ENCODE measurements at places on chromosomes 1 and 21. TPM values are rescaled to one million over a fixed set of nuclear protein-coding genes. Genes with fewer than 3 reads are reported as not detected.

Gene CD52
- total RNA-seq: 4.6 TPM

Gene PLA2G2C
- total RNA-seq: not detected

Gene GNAT2
- not detected for total RNA-seq

Gene FMO1
- 1.3 TPM for total RNA-seq

Gene CASZ1
- 82.0 TPM for total RNA-seq

Gene PYGO2
- total RNA-seq: 16.9 TPM

Gene INSRR
- total RNA-seq: 0.24 TPM

Gene PDZK1IP1
- total RNA-seq: not detected

Gene CHD1L
- total RNA-seq: 13.0 TPM

DNA sequence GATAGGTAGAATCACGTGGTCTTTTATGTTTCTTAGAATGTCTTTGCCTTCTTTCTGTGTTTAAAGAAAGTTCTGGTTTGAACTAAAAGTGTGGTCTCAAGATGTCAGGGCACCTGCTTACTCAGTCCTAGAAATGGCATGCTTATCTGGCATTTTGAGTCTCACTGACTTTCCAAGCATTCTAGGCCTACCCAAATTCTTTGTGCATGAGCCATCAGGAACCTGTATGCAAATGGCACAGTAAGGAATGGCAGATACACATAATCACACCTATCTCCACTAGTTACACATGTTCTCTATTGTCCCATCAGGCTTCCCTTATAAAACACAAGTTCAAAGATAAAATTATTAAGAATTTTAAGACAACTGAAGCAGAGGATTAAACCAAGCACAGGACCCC is 29.5 kb upstream of the CLCA4 start:
- no peak for DNase-seq

DNA sequence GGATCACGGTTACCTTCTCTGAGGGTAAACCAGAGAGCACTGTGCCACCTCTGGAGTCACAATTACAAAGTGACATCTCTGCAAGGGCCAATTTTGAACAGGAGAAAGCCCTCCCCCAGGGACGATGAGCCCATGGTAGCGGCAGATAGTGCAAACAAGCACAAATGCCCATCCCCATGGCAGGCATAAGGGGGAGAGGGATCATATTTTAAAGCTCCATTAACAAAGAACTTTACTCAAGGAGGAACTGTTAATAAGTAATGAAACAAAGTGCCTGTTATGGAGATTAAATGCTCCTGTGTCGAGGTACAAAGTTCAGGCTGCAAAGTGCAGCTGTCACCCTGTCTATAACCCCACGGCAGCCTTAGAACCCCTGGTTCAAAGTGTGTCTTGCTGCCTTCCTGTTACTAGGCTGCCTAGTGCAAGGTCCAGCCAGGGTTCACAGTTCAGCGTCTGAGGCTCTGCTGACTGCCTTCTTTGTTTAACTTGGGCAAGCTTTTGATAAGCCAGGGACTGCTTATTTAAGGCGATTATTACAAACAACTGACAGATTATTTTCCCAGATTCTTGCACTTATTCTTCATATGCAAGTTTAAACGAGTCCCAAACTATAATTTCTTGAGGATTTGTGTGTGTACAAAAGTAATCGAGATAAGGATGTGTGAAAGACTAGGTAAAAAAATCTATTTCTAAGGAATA is 75.7 kb upstream of the NRIP1 start:
- DNase-seq: no peak

GRCh38 chr1:161736335-161736969 is 13.1 kb upstream of the DUSP12 start:
- DNase-seq: no peak

DNA sequence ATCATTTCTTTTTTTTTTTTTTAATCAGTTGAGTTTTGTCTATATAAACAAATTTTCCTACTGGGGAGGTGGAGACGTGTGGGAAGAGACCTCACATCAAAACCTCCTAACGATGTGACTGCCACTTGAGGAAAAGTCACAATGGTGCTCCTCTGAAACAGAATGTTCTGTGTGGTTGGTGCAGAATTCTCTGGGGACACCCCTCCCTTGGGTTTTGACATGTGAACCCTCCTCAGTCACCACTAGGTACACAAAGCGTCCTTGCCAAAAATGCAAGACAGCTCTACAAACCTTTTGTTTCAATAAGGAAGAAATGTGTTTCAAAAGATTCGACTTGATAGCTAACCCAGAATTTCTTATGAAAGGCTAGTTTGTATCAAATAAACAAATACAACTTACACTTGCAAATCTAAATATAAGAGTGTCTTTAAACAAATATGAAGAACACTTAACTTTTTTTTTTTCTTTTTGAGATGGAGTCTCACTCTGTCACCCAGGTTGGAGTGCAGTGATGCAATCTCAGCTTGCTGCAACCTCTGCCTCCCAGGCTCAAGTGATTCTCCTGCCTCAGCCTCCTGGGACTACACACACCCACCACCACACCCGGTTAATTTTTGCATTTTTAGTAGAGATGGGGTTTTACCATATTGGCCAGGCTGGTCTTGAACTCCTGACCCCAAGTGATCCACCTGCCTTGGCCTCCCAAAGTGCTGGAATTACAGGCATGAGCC is 9.3 kb downstream of the SLC25A24 start:
- DNase-seq: no peak

GRCh38 chr1:197736685-197737084 is 38.6 kb downstream of the DENND1B start:
- DNase-seq: no peak

- DNase-seq: no peak
Observed at GRCh38 chr1:69088571-69088970, 479.2 kb upstream of the LRRC7 start.

DNA sequence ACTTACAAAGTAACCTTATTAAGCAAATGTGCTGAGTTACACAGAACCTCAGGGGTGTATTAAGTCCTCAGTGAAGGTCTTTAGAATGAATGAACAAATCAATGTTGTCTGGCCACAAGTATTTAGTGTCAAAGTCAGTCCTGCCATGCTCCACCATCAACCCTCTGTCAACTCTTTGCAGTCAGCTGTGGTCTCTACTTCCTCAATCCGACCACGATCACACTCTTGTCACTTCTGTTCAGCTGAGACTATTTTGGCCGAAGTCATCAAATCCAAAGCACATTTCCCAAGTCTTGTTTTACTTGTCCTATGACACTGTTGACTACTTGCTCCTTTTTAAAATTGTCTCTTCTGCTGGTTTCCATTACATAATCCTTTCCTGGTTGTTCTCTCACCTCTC is 173.5 kb downstream of the ST6GALNAC5 start:
- DNase-seq: no peak

DNA sequence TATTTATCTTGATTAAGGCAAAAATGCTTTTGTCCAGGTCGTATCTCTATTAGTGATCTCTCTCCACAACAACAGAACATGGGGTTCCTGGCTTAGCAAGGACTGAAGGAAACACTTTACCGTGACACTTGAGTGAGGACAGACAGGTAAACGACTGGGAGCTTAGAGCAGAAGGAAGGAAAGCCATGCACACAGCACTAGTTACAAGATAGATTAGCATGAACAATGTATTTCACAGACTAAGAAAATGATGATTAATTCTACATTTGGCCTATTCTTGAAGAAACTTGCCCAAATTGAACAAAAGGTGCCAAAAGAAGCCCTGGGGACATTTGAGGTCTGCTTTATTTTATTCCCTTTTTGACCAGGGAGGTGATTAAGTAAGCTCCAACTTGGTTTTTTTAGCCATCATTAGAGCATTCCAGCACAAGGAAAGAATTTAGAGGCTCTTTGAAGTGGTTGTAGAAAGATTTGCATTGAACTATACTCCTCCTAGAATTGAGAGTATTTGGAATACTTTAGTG is 248.5 kb downstream of the USP25 start:
- no peak for DNase-seq

DNA sequence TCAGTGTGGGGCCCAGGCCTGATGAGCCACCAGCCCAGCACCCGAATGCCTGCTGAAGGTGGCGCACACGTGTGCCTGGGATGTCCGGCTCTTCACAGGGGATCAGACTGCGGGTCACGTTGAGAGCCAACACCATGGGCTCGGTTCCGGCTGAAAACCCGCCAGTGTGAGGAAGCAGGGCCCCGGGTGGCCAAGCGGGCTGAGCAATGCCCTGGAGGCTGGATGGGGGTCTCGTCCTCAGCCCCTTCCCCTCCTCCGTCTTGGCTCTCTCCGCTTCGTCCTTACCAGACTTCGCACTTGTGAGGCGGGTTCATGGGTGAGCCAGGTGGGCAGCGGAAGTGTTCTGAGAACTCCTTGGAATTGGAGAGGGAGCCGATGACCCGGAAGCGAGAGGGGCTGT is 43.0 kb upstream of the EIF4G3 start:
- DNase-seq: no peak

GRCh38 chr1:38958967-38959366 is 17.3 kb upstream of the RHBDL2 start:
- DNase-seq: no peak

GRCh38 chr1:91440847-91441246 is 36.2 kb upstream of the HFM1 start:
- no peak for DNase-seq

GRCh38 chr21:27306791-27307775 is 340.2 kb upstream of the ADAMTS5 start:
- DNase-seq: no peak

- no peak for DNase-seq
Observed at GRCh38 chr1:2816786-2817185, 15.3 kb upstream of the TTC34 start.

- no peak for DNase-seq
Observed at GRCh38 chr1:31532173-31532572, 44.1 kb upstream of the TINAGL1 start.

DNA sequence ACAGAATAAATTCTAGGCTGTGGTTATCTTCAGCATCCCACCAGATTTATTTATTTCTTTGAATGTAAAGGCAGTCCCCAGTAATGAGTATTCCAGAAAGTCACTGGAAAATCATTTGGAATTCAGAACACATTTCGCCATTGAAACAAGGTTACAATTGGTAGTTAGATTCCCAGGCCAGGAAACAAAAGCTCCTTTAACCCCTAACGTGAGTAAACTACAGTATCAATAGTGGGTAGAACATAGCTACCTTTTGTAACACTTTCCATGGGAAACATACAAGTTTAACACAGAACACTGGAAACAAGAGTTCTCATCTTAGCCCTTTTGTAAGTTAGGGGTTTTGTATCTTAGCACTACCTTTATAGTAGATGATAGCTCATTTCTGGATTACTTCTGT is 53.4 kb upstream of the BMP8A start:
- DNase-seq: no peak

DNA sequence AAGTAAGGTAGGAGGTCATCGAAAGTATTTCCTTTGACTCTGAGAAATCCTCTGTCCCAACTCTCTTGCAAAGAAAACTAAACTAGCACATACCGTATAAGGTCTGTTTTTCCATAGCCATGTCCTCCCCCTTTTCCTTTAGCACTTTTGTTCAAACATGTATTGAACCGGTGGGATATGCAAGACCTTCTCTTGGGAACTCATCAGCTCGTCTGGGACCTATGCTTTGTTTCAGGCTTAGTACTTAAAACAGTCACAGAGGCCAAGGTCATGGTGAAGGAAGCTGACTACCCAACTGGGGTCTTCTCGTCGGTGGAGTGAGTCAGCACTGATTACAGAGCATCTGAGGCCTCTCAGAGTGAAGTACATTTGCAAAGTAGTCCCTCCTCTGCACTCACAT is 185.0 kb downstream of the ZBTB18 start:
- no peak for DNase-seq

DNA sequence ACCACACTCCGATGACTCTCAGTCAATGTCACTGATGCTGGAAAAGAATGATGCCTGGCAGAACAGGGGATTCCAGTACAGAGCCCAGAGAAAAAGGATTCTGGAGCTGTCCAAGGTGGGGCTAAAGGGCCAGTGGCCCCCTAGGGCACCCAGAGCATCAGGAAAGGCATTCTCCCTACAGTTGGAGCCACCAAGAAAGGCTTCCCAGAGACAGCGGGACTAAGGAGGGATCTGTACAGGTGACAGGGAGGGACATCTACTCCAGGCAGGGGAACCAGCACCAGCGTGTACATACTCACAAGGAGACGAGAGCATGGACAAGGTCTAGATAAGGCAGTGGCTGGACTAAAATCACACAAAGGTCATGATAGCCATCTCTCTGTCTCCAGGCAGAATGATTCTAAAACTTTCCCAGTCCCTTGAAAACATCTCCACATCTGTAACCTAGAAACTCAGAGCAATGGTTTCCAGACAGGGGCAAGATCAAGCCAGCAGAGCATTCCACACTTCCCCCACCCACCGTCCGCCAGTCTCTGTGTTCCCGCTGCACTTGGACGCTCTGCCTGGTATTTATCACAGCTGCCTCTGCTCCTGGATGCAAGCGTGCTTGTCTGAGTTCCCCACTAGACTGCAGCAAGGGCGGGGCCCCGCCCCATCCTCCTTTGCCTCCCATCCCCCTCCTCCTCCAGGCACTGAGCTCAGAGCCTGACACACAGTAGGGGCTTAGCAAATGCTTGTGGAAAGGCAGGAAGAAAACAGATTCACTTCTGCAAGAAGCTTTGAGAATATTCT is 111.6 kb upstream of the ZC3H12A start:
- no peak for DNase-seq

- no peak for DNase-seq
Observed at GRCh38 chr1:175520186-175520585, 223.2 kb downstream of the TNR start.

DNA sequence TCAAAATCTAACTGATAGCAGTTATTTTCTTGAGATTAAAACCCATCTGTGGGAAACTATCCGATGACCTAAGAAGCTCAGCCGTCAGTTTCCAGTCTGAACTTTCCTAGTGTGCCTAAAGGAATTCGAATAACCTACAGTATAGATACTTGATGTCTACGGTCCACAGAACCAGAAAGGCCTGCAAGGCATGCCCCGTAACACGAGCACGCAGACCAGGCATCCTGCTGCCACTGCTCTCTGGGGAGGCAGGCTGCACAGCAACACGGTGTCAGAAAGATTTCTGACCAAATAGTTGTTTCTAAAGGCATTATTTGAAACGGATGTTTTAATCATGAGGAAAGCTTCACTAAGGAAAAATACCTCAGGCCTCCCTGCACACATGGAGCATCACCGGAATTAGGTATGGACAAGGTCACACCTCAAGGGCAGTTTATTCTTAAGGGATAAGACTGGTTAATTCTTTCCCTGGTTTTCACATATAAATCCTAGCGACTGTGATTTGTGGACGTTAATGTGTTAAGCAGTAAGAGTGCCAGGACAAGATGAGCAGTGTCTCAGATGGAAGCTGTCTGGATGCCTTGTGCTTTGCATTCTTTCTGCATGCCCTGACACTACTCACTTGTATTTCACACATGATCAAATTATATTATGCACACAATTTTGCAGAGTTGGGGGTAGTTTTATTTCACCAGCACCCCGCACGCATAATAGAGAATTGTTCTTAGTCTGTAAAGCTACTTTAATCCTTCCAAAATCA is 49.0 kb upstream of the NADK start:
- DNase-seq: no peak

- DNase-seq: no peak
Observed at GRCh38 chr1:13677896-13678295, 22.1 kb upstream of the PRDM2 start.

GRCh38 chr1:67604778-67605177 is 80.2 kb upstream of the GADD45A start:
- no peak for DNase-seq

GRCh38 chr1:180210008-180210620 is 19.9 kb upstream of the LHX4 start:
- DNase-seq: no peak
